GM23248 (cell line): ENCODE measurements at places on chromosomes 1 and 21. TPM values are rescaled to one million over a fixed set of nuclear protein-coding genes. Genes with fewer than 3 reads are reported as not detected.

DNA sequence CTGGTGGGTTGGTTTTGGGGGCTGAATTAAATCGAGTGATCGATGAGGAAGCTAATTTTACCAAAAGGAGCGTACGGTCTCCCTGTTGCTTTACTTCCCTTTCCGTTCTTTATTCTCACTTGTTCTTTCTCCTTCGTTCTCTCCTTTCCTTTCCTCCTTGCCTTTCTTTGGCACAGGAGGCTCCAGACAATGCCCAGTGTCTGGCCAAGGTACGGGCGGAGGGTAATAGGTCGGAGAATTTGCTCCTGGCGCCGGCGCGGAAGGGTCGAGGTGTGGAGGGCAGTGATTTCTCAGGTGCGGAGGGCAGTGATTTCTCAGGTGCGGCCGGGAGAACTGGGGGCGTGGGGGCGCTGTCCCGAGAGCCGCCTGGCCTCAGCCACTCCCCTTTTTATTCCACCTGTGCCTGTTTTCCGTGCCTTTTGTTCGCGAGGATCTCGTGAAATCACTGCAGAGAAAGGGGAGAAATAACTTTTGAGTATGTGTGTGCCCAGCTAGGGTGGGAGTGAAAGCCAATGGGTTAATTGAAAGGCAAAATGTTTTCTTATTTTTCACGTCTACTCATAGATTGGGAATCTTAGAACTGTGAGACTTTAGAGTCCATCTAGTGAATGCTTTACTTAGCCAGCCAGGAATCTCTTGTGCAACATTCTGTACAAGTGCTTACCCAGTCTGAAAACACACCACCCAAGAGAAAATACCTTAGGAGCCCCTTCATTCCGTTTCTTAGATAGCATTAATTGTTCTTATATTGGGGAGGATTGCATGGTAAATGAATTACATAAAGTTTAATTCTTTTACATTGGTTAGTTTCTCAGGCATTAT is 1.3 kb downstream of the FNBP1L start:
- no peak overlapping the region for H3K27ac ChIP-seq
- H3K27me3 ChIP-seq: no peaks in the 10 kb centered on the region
- DNase-seq: peak; percentile 76
- no peaks in the 10 kb centered on the region for H3K36me3 ChIP-seq

Gene FCRL5
- not detected in 2 replicates for total RNA-seq

- H3K4me3 ChIP-seq: no peak overlapping the region
- no peak for DNase-seq
- H3K36me3 ChIP-seq: no peaks in the 10 kb centered on the region
- H3K4me1 ChIP-seq: peaks cover 16% of the 10 kb centered on the region
- no peak overlapping the region for H3K27ac ChIP-seq
- H3K27me3 ChIP-seq: no peaks in the 10 kb centered on the region
Measured at GRCh38 chr1:9435153-9435636, 104.1 kb upstream of the SLC25A33 start.

- DNase-seq: peak; percentile 79
- H3K36me3 ChIP-seq: no peaks in the 10 kb centered on the region
- H3K4me3 ChIP-seq: peak overlapping the region; percentile 32; the same call in 1 of the 2 replicates
Measured at GRCh38 chr1:203448521-203449061, 27.0 kb upstream of the PRELP start.

Gene OR1C1
- total RNA-seq: not detected in 2 replicates

GRCh38 chr1:210850556-210850955 is 283.4 kb downstream of the KCNH1 start:
- no peaks in the 10 kb centered on the region for H3K4me1 ChIP-seq
- no peak overlapping the region for H3K4me3 ChIP-seq
- no peaks in the 10 kb centered on the region for H3K27me3 ChIP-seq
- H3K36me3 ChIP-seq: no peaks in the 10 kb centered on the region
- no peak for DNase-seq
- H3K27ac ChIP-seq: no peak overlapping the region

DNA sequence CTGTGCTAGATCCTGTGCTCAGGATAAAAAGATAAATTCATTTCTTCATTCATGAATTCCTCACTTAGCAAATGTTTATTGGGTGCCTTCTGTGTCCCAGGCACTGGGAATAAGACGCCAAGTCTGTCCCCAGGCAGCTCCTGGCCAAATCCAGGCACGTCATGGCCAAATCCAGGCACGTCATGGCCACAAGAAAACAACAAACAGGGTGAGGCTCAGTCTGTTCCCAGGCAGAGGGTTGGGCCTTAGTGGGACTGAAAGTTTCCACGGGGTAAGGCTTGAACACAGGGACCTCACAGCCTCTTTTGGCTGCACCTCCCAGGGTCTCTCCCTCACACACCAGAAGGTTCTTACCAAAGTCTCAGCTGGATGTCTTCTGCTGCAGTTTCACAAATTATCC is 95.7 kb downstream of the PAX7 start:
- no peaks in the 10 kb centered on the region for H3K36me3 ChIP-seq
- no peak overlapping the region for H3K27ac ChIP-seq
- H3K4me1 ChIP-seq: no peaks in the 10 kb centered on the region
- no peak for DNase-seq
- peaks cover 17% of the 10 kb centered on the region for H3K27me3 ChIP-seq
- H3K4me3 ChIP-seq: no peak overlapping the region

- no peak overlapping the region for H3K27ac ChIP-seq
- no peak for DNase-seq
- no peaks in the 10 kb centered on the region for H3K36me3 ChIP-seq
- 0 out of 2 replicates have a peak, but pooled peaks cover 9% of the 10 kb centered on the region for H3K27me3 ChIP-seq
- no peaks in the 10 kb centered on the region for H3K4me1 ChIP-seq
Measured at GRCh38 chr1:18592368-18592767, 38.3 kb upstream of the PAX7 start.

DNA sequence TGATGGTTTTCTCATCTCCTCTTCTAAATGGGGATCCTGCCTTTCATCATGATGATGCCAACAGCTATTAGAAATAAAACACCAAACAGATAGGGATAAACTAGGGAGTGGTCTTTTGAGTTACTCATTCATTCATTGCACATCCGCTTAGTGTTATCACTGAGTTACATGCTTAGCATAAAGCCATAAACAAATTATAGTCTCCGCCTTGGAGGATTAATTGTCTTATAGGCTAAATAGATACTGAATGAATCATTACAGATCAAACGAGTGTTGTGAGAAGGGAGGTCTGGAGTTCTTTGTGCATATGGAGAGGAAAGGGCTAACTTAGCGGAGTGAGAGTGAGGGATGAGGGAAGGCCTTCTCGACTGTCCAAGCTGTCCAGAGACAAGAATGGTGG is 19.8 kb upstream of the GUCA2B start:
- H3K27ac ChIP-seq: no peak overlapping the region
- no peak for DNase-seq
- peaks cover 34% of the 10 kb centered on the region; the same call in 1 of the 2 replicates for H3K27me3 ChIP-seq
- H3K4me1 ChIP-seq: no peaks in the 10 kb centered on the region
- no peaks in the 10 kb centered on the region for H3K36me3 ChIP-seq
